HEK293T (cell line): ENCODE measurements at places on chromosomes 1 and 21.

DNA sequence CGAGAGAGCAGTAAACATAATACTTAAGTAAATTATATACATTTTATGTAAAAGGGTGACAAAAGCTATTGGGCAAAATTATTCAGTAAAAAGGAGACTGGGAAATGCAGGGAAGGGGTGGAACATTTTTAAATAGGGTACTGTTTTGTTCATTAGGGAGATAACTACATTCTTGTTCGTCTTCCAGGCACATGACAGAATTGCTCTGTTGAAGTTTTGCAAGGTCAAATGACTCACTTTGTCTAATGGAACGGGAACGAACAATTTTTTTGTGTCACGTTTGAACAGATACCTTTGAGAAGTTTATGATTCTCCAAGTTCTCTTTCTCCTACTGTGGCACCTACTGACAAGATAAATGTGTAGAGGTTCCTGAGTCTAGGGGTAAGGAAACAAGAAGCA lies 382.3 kb upstream of the ZRANB2 start:
- DNase-seq, result no peak

GRCh38 chr1:59261537-59261936 lies 35.4 kb upstream of the FGGY start:
- DNase-seq, result no peak

GRCh38 chr1:8871539-8871935 lies 6.9 kb downstream of the ENO1 start:
- no peak for DNase-seq

DNA sequence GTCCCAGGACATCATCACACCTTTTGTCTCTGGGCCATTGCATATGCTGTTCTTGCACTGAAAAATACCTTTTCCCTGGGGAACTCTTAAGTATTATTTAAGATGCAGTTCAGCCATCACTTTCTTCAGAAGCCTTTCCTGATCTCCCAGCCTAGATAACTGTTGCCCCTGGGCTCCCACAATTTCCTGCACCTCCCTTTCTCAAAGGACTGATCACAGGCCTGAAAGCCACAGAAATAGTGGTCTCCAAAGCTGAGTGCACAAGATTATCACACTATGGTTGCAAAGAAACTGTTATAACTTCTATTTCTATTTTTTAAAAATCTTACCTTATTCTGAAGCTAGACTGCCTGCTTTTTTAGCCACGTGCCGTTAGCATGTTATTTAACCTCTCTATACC lies 2.8 kb upstream of the ZSCAN20 start:
- DNase-seq, result no peak

- no peak for DNase-seq
Observed at GRCh38 chr1:118711356-118711755, 276.8 kb downstream of the TBX15 start.

- no peak for DNase-seq
Observed at GRCh38 chr1:87830432-87830978, 501.8 kb downstream of the LMO4 start.

DNA sequence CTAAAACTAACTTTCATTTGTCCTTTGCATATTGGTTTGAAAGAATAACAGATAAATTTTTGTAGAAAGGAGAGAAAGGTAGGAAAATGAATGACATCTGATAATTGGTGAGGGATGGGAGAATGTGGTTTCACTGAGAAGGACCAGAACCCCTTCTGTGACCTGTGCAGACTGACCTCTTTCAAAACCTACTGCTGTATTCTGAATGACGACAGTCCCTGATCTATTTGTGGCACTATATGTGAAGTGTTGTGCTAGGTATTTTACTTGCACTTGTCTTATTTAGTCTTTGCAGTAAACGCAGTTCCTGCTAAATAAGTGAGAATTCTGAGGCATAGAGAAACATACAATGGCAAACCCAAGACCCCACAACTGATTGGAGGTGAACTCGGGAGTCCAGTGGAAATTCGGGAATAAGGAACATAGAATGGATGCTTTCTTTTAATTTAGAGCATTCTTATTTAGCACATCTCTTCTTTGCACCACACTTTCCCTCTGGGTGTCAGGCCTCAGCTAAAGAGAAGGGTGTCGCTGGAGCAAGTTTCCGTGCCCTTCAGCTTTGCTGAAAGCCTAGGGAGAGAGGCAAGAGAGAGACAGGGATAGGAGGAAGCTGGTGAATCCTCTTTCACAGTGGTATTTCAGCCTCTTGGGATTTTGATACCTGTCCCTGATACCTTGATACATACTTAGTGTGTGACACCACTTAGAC lies 230.2 kb downstream of the PAPPA2 start:
- no peak for DNase-seq

DNA sequence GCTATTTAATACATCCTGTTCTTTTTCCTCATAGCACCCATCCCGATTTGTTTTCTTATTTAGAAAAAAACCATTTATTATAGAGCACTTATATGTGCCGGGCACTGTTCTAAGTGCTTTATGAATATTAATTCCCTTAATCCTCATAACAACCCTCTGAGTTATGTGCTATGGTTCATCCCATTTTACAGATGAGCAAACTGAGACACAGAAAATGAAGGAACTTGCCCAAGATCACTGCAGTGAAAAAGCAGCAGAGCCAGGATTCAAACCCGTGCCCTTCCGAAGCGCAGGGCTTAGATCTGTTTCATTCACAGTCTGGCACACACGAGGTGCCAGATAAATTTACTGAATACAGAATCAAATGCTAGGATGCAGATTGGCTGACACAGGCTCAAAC lies 85.1 kb upstream of the ZC3H12A start:
- no peak for DNase-seq

- no peak for DNase-seq
Observed at GRCh38 chr1:15531003-15531402, 4.4 kb downstream of the DNAJC16 start.

- no peak for DNase-seq
Observed at GRCh38 chr1:159040206-159040605, 30.5 kb downstream of the IFI16 start.

- no peak for DNase-seq
Observed at GRCh38 chr21:45950740-45951515, 30.6 kb upstream of the COL6A1 start.

DNA sequence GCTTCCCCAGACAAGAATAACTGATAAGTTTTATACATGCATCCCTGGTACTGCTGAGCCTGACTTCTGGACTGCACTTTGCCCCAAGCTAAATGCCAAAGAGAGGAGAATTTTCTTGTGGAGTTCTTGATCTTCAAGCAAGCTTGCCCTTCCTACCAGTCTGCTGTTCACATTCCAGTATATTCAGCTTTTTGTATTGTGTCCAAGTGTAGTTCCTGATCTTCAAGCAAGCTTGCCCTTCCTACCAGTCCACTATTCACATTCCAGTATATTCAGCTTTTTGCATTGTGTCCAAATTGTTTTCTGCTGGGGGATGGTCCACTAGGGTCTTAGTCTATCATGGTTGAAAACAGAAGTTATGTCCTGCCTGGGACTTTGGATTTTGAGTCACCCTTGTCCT lies 894 bp upstream of the TSEN15 start:
- no peak for DNase-seq

- no peak for DNase-seq
Observed at GRCh38 chr1:167770127-167770526, 48.3 kb downstream of the MPZL1 start.

- DNase-seq, result no peak
Observed at GRCh38 chr1:22553104-22553880, 10.0 kb upstream of the EPHA8 start.

DNA sequence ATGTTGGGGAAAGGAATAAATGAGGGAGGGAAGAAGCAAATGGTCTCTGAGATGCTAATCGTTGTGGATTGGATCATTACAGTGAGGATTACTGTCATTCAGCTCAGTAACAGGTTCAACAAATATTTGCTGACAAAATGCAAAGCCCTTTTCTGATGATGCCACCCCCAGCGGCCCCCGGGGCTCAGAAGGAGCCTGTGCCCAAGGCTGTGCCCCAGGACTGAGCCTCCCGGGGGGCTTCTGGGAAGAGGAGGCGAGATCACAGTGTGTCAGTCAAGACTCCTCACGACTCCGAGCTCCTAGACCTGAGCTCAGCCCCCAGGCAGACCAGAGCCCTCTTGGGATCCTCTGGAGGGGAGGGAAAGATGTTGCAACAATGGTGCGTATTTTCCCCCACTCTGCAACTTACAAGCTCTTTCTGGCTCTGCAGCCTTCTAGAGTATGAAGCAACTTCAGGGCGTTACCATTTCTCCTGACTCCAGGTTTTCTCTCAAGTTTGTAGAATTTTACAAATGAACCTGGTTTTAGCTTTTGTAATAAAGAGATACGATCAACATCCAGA lies 20.8 kb downstream of the EPHA8 start:
- DNase-seq, result no peak

DNA sequence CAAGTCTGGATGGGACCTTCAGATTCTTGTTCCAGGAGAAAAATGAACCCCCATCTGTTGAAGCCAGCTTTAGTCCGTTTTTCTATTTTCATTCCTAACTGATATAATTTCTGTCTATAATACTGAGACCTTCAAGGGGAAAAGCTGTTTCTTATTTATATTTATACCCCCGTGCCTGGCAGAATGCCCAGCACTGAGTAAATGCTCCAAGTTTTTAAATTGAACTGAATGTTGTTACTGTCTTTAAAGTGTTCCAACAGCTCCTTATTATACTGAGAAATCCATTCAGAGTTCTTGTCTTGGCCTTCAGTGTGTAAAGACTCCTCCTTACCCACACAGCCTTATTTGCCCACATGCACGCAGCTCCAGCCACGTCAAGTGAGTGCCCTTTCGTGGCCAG lies 178.6 kb upstream of the HMGB4 start:
- DNase-seq, result no peak

- peak; percentile 90 for DNase-seq
Observed at GRCh38 chr1:226634166-226634588, 85.6 kb downstream of the STUM start.

- DNase-seq, result peak; percentile 3
Observed at GRCh38 chr1:1664941-1665814, 6.4 kb upstream of the CDK11B start.

DNA sequence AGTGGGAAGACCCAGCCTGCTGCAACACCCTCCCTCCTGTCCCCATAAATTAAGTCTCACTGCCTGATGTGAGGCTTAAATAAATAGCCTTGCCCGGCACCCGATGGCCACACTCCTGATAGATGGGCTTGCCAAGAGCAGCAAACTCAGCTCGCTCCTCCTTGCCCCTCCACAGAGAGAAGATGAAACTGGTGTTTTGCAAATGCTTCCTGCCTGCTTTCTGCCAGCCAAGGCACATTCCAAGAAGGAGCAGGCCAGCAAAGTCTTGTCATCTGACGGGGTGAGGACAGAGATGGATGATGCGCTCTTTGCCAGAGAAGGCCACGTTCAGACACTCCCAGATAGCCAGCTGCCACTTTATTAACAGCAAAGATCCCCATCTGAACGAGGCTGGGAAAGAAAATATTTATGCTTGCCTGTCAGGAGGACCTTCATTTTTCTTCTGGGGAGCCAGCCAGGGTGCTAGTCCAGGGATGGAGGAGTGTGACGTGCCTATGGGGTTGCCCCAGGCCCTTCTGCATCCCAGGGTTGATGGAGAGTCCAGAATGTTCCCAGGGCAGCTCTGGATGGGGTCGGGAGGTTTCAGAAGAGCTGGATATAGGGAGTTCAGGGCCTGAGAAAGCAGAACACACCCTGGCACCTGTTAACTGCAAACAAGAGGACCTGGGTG lies 265.4 kb downstream of the FOXD2 start:
- DNase-seq, result no peak

DNA sequence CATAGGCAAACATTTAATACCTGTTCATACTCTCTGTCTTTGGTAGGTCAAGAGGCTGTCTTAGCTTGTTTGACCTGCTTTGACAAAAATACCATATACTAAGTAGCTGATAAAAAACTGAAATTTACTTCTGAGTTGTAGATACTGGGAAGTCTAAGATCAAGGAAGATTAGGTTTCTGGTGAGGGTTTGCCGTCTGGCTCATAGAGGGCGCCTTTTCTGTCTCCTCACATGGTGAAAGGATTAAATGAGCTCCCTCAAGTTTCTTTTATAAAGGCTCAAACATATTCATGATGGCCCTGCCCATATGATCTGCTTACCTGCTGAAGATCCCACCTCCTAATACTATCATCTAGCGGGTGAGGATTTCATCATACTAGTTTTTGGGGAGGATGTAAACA lies 1076.1 kb upstream of the NCAM2 start:
- no peak for DNase-seq

- no peak for DNase-seq
Observed at GRCh38 chr1:18293291-18293690, 185.7 kb downstream of the IGSF21 start.
